ENCODE measurements at places on chromosomes 12 and 14. TPM values are rescaled to one million over a fixed set of nuclear protein-coding genes. Genes with fewer than 3 reads are reported as not detected.

The C12orf60 gene
- total RNA-seq, result 0.74 TPM

The GPD1 gene
- total RNA-seq, result not detected

The MYH6 gene
- total RNA-seq, result not detected

The GABARAPL1 gene
- 77.6 TPM for total RNA-seq

The CELA1 gene
- not detected for total RNA-seq
